ENCODE measurements at places on chromosomes 16 and 17.

GRCh38 chr16:59719121-59719520, 985.0 kb upstream of the GOT2 start:
- no peak for DNase-seq

GRCh38 chr16:4391631-4392381, 20.2 kb downstream of the VASN start:
- DNase-seq: no peak

DNA sequence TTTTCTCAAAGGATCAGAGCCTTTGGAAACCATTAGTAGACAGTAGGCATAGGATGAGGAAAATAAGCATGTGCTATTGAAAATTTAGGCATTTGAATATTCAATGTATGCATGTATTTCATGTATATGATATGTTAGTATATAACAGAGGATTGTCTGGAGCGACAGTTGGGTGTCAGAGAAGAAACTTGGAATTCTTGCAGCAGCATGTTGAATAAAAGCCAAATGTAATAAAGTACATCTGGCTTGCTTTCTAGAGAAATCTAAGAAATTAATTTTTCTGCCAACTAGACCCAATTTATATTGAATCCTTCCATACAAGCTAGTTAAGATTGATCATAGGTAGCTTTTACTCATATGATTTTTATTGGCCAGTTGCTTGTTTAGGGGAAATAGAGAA, 578.8 kb downstream of the CDH11 start:
- no peak for DNase-seq

- DNase-seq: no peak
Observed at GRCh38 chr17:32658470-32659418, 172.0 kb downstream of the CDK5R1 start.

- DNase-seq: no peak
Observed at GRCh38 chr17:40903129-40903847, 18.2 kb upstream of the KRT20 start.

- DNase-seq: no peak
Observed at GRCh38 chr16:25413133-25413532, 155.5 kb upstream of the ZKSCAN2 start.

DNA sequence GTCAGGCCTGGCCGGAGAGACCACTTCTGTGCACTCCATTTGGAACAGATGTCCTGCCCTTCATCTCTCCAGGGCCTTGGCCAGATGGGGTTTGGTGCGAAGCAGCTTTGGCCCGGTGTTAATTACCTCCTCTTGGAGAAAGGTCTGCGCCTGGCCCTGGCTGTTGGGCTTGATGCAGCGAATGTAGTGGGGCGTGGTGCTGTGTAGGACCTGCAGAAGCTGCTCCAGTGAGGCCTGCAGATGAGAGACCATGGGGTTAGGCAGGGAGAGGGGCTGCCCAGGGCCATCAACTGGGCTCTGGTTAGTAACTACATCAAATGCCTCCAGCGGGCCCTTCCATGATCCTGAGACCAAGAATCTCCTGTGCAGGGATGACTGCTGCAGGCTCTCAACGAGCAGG, 18.7 kb downstream of the ZNHIT3 start:
- DNase-seq: no peak

GRCh38 chr17:38542286-38542685, 63.5 kb downstream of the SRCIN1 start:
- no peak for DNase-seq

All from CD4-positive, alpha-beta T cell treated with Interleukin-4 for 1 hour (primary cell).